HCEC 1CT (cell line): ENCODE measurements at places on chromosomes 4 and X.

GRCh38 chr4:27429364-27429871 lies 568.8 kb downstream of the STIM2 start:
- no peak for DNase-seq

DNA sequence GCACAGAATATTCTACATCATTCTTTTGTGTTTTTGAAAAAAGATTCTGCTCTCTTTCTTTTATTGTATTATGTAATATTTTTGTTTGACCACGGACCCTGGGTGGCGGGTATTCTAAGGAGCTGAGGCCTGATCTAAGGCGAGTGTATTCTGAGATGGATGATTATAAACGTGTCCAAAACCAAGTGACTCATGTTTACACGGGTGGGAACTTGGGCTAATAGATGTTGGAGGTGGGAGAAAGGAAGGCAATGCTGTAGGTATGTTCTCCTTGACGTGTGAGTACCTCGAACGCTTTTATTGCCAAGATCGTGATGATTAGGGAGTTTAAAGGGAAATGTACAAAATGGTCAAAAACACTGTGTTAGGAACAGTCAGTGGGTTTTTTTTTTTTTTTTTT lies 188.9 kb upstream of the FAT1 start:
- no peak for DNase-seq

- no peak for DNase-seq
Measured at GRCh38 chr4:100707786-100708185, 190.0 kb upstream of the EMCN start.

DNA sequence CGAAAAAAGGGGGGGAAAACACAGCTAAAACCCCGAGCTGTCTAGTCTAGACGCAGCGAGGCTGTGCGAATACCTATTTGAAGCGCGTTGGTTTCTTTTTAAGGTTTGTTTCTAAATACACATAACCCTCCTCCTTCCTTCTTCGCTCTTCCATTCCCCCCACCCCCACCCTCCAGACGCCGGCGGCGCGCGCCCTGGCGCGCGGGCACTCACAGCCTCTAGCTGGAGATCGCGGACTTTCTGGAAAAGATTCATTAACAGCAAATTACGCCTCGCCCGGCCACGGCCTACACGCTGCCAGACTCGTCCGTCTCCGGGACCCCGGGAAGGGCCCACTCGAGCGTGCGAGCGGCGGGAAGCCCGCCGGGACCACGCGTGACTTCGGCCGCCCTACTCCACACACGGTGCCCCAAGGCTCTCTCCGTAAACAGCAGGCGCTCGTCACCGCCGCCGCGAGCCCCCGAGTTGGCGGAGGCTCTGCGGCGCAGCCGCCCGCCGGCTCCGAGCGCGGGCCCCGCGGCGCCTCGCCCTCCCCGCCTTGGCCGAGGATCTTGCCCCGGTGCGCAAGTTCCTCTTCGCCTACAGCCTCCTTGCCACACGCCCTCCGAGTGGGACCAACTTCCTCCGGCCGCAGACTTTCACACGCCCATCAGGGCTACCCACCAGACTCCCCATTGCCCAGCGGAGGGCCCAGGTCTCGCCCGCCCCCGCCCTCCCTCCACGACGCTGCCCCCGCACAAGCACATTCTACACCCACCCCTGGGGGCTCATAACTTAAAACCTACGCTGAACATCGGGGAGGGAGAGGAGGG lies 2.0 kb downstream of the BCOR start:
- DNase-seq: no peak

GRCh38 chrX:133444952-133445831 lies 29.9 kb upstream of the GPC4 start:
- no peak for DNase-seq

DNA sequence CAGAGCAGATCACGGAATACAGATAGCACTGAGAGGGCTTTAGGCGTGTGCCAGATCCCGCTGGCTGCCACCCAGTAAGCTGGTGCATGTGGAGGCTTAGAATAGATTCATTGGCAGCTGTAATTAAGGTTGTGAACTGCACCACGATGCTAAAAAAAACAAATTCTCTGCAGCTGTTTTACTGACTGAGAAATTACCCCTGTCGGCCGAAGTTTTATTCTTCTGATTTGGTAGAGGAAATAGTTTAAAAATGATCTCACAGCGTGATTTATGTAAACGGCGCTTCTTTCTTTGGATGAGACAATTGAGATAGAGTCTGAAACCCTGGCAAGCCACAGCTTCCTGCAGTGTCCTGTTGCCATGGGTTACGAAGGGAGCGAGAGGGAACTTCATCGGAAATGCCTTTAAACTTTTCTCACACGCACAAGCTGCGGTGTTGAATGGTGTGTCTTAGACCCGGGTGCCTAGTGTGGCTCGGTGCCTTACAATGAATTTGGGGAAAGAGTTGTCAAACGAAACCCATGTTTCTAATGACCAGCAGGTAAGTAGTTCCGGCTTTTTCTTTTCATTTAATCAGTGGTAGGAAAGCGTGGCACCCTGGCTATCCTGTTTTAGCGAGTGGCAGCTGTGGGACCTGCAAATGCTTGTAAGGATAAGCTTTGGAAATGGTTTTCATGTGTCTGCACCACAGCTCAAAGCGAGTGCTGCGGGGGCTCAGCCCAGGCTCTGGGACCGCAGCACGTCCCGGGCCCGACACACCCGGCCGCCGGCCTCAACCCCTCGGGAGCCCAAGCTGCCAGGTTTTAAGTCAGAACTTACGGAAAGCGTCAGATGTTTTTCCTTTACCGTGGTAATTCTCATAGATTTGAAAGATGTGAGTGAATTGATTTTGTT lies 71.7 kb upstream of the HGFAC start:
- peak; percentile 76 for DNase-seq

DNA sequence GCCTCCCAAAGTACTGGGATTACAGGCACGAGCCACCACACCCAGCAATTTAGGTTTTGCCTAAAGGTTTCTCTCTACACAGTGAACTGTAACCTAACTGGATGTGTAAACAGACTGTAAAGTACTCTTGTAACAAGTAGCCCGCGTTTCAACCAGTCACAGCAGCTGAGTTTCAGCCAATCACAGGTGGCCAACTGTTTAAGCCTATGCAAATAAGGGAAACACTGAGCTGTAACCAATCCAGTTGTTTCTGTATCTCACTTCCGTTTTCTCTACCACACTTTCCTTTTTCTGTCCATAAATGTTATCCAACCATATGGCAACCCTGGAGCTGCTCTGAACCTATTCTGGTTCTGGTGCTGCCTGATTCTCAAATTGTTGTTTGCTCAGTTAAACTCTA lies 59.9 kb downstream of the DIPK2B start:
- DNase-seq: no peak

GRCh38 chr4:121784401-121784800 lies 16.7 kb upstream of the EXOSC9 start:
- no peak for DNase-seq

DNA sequence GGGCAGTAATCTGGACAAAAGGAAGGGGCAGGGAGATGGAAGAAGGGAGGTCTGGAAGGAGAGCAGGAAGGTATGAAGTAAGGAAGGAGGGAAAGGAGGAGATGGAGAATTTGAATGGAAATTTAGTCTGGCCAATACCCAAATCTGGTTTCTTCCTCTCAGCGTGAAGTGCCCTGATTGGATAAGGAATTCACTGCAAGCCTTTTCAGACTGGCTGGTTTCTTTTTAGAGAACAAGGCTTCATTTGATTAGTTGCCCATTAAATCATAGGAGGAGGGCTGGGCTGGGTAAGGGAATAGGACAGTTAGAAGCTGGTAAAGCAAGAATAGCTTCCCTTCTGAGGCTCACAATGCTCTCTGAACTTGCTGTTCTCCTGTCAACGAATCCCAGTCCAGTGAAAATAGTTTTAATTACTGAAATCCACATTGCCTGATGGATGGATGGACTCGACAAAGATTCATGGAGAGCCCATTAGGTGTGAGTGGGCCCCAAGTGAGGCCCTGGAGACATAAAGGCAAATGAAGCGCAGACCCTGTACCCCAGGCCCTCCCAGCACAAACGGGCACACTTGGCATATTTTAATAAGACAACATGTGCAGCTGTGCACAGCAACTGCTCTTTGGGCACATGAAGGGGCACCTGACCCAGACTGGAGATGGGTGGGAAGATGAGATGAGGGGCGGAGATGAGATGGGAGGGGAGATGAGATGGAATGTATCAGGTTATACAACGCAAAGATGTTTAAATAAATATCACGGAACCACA lies 347.1 kb upstream of the GATB start:
- no peak for DNase-seq

GRCh38 chrX:20212486-20213089 lies 54.1 kb downstream of the RPS6KA3 start:
- no peak for DNase-seq

GRCh38 chr4:31007858-31008257 lies 287.7 kb downstream of the PCDH7 start:
- no peak for DNase-seq

DNA sequence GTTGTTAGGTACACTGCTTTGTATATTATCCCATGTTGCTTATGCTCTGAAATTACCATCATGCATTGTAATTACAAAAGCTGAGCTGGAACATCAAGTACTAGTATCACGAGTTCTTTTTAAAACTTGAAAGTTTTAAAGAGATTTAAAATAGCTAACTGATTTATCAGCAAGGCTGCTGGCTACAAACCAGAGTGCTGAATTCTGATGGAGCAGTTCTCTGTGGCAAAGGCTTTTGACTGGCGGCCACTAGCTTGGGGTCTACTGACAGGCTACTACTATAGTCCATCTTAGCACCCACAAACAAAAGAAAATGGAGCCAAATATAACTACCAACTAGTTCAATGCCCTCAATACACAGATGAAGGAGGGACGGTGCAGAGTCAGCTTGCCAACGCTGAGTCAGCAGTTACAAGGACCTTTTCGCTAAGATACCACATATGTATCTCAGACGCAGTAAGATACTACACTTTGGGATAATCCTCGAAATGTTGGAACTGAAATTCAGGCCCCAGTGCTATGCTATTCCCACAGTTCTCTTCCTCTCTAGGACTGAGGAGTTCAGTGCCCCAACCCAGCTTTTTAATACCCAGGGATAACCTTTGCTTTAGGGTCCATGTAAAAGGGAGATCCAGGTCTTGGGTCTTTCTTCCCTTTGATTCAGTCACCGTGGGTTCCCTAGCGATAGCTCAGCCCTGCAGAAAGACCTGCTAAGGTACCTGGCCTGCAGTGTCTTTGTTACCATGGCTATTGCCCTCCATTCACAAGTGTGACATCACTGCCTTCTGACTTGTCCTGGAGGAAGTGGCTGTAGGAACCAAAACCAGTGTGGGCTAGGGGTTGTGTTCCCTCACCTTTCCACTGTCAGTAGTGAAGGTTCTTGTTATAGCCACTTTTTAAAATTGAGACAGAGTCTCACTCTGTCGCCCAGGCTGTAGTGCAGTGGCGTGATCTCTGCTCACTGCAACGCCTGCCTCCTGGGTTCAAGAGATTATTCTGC lies 22.8 kb downstream of the MFAP3L start:
- no peak for DNase-seq

GRCh38 chr4:80265571-80266252 lies 752 bp upstream of the FGF5 start:
- peak; percentile 67 for DNase-seq

DNA sequence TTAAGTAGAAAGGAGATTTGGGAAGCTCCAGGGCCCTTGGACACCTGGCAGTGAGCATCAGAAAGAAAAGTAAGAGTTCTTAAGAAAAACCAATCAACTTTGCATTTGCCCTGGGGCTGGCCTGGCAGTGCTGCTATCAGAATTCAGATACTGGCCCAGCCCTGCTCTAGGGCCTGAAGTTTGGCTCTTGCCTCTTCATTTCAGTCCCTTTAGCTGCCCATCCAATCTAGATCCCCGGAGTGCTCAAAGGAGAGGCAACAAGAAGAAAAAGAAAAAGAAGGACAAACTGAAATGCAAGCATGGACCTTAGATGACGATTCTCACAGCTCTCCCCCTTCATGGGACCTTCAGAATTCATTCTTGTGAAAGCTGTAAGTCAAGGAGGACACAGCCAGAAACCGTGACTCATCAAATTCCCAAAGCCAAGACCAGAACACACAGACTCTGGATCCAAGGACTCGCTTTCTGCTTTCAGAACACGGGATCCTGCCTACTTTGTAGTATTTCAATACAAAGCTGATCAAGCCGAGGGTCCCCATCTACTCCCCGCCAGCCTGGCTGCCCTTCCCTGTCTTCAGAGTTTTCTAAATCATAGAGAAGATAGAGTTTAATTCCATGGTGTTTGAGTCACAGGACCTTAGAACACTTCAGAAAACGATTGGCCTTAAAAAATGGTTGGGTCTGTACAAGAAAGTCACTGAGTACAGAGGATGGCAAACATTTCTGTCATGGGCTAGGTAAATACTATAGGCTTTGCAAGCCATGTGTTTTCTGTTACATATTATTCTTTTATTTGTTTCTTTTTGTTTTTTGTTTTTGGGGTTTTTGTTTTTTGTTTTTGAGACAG lies 103.7 kb downstream of the RBM47 start:
- DNase-seq: peak; percentile 62

DNA sequence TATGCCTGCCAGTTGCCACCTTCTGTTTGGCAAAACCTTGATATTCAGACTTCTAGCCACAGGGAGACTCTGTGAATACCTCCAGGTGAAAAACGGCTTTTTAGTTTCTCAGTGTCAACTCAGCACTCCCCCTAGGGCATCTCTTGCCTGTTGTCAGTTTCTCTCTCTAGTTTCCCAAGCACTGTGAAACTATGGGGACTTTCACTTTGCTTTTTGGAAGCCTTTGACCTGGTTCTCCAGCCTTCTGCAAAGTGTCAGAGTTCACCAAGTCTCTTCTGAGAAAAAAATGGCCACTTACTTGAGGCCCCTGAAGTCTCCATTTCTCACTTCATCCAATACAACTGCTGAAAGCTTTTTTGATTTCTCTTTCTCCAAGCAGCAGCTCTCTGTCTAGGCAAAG lies 521.5 kb downstream of the INPP4B start:
- no peak for DNase-seq

GRCh38 chr4:48483777-48484493 lies 792 bp downstream of the SLC10A4 start:
- DNase-seq: no peak

GRCh38 chrX:35819241-35819640 lies 21.1 kb downstream of the MAGEB16 start:
- DNase-seq: no peak

- DNase-seq: no peak
Measured at GRCh38 chrX:89053223-89053622, 306.2 kb downstream of the CPXCR1 start.

DNA sequence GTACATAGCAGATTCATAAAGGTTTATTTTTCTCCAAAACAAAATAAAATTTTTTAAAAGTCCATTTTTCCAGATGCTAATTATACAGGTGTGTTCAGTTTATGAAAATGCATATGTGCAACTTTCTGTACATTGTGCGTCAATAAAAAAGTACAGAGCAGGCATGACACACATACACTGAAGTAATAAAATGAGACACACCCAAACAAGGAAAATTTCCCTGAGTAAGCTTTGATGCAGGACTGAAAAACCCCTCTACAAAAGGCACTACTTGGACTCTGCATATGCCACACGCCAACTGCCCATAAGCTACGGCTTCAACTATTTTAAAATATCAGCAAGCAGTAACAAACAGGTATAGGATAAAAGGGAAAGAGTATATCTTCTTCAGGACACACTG lies 13.8 kb downstream of the ARAP2 start:
- no peak for DNase-seq

DNA sequence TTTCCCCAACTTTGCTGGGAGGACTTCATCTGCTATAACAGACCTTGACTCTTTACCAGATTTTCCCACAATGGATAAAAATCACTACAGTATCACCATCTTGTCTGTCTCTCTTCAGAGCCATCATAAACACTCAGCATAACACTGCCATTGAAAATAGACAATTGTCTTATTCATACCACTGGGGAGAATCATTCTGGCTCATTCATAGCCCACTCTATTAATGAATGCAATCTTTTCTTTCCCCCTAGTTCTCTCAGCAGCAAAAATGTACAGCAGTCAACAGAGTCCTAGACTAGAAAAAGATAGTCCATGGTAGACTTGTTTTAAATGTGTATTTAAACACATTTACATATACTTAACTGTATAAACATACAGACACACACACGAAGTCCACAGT lies 19.2 kb downstream of the SLC9A7 start:
- DNase-seq: no peak
